ENCODE measurements at places on chromosomes 6 and 20.

DNA sequence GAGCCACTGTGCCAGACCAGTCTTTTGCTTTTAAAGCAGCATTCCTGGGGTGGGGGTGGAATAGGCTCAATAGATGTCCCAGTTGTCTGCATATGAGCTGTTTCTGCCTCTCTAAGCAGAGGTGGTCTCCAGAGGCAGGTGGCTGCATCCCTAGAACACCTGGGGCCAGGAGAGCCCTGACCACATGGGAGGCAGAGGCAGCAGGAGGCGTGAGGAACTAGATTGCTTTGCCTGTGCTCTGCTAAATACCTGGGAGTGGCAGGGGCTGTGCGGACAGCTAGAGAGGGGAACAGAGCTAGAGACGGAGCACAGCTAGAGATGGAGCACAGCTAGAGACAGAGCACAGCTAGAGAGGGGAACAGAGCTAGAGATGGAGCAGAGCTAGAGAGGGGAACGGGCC is 29.1 kb upstream of the CLDN20 start:
- no peak for DNase-seq

DNA sequence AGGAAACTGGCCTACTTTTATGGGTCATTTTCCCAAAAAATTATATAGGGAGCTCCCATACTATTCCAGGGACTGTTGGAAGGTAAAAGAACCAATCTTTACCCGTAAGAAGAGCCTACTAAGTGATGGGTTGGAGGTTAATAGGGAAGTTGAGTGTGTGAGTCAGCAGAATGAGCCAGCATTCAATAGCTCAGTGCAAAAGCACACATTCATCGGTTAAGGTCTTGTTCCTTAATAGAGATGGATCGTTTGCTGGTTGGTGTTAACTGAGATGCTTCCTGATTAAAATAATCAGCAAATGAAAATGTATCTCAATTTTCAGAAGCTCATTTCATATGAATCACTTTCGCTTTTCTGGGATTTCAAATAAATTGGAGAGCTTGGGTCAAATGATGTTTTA is 115.3 kb upstream of the MRPS10 start:
- DNase-seq = no peak

GRCh38 chr20:3758566-3758965 is 9.0 kb downstream of the ADISSP start:
- no peak for DNase-seq

GRCh38 chr20:8434326-8434876 is 302.3 kb downstream of the PLCB1 start:
- DNase-seq = no peak

GRCh38 chr6:125082908-125083683 is 70.5 kb upstream of the TPD52L1 start:
- DNase-seq = no peak
